Aortic smooth muscle cell (primary cell): ENCODE measurements at places on chromosomes 2 and 18. TPM values are rescaled to one million over a fixed set of nuclear protein-coding genes. Genes with fewer than 3 reads are reported as not detected.

Gene KCNG2
- total RNA-seq = not detected in 2 replicates

Gene CPO
- total RNA-seq = 0.12 and 0.13 TPM in 2 replicates

Gene ACKR3
- total RNA-seq = 6.0 and 16.2 TPM in 2 replicates

Gene POMC
- 1.2 and 1.3 TPM in 2 replicates for total RNA-seq

Gene UGT1A3
- total RNA-seq = not detected in 2 replicates

Gene CKAP2L
- total RNA-seq = 5.4 and 9.1 TPM in 2 replicates

Gene LOXHD1
- not detected in 2 replicates for total RNA-seq

Gene SLC19A3
- total RNA-seq = 0.06 and 0.40 TPM in 2 replicates

Gene ASAP2
- total RNA-seq = 83.4 and 86.1 TPM in 2 replicates

Gene MORN2
- total RNA-seq = 22.5 and 28.9 TPM in 2 replicates

Gene CCBE1
- 26.0 and 38.0 TPM in 2 replicates for total RNA-seq
